ENCODE measurements at places on chromosomes 13 and 19.
A peak's percentile ranks its signal among the peaks of the same experiment; 100 is the strongest.

DNA sequence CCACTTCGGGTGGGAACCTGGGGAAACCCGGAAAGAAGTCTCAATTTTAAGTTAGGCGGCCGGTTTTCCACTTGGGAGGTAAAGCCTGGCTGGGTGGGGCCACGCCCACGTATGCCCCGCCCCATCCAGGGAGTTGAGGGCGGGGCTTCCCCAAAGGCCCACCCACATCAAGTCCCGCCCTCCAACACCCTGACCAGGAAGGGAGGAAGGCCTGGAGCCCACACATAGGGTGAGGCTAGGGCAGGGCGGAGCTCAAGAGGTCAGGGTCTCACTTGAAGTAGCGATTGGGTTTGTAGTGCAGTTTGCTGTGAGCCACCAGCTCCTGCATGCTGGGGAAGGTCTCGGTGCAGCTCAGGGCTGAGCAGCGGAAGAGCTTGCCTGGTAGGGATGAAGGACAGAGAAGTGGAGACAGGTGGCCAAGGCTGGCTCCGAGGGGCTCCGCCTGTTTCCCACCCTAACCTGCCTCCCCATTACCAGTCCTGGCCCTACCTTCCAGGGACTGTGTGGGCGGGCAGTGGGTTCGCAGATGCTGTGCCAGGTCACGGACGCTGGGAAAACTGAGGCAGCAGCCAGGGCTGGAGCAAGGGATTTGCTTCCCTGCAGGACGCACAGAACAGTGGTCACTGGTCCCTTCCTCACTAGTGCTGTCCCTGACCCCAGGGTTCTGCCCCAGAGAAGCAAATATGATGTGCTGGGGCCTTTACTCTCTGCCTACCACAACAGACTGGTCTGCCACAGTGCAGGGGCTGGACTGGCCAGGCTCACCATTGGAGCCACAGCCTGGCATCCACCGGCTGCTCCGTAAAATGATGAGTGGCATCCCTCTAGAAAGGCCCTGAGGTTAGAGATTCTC is 1.6 kb downstream of the ZNF414 start:
- DNase-seq = peak; percentile 71

GRCh38 chr19:647566-648284 is 8.0 kb downstream of the FGF22 start:
- no peak for DNase-seq

DNA sequence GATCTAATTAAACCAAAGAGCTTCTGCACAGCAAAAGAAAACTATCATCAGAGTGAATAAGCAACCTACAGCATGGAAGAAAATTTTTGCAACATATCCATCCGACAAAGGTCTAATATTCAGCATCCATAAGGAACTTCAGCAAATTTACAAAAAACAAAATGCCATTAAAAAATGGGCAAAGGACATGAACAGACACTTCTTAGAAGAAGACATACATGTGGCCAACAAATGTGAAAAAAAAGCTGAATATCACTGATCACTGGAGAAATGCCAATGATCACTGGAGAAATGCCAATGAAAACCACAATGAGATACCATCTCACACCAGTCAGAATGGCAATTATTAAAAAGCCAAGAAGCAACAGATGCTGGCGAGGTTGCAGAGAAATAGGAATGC is 32.5 kb downstream of the ZNF582 start:
- no peak for DNase-seq

DNA sequence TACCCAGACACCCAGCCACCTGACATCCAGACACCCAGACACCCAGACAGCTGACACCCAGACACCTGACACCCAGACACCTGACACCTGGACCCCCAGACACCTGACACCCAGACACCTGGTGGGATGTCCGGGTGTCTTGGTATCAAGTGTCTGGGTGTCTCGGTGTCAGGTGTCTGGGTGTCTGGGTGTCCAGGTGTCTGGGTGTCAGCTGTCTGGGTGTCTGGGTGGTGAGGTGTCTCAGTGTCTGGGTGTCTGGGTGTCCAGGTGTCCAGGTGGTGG is 18.6 kb downstream of the C19orf12 start:
- no peak for DNase-seq

GRCh38 chr13:45303026-45303425 is 38.0 kb downstream of the TPT1 start:
- DNase-seq = no peak
